NT2/D1 (cell line): ENCODE measurements at places on chromosomes 2 and 18.

- no peak for DNase-seq
Observed at GRCh38 chr18:48519431-48520100, 19.3 kb upstream of the CTIF start.

- no peak for DNase-seq
Observed at GRCh38 chr2:180872255-180872654, 108.2 kb upstream of the UBE2E3 start.

GRCh38 chr2:195596840-195597239, 60.2 kb upstream of the SLC39A10 start:
- DNase-seq = no peak

GRCh38 chr18:43705850-43706249, 428.6 kb upstream of the SYT4 start:
- no peak for DNase-seq

DNA sequence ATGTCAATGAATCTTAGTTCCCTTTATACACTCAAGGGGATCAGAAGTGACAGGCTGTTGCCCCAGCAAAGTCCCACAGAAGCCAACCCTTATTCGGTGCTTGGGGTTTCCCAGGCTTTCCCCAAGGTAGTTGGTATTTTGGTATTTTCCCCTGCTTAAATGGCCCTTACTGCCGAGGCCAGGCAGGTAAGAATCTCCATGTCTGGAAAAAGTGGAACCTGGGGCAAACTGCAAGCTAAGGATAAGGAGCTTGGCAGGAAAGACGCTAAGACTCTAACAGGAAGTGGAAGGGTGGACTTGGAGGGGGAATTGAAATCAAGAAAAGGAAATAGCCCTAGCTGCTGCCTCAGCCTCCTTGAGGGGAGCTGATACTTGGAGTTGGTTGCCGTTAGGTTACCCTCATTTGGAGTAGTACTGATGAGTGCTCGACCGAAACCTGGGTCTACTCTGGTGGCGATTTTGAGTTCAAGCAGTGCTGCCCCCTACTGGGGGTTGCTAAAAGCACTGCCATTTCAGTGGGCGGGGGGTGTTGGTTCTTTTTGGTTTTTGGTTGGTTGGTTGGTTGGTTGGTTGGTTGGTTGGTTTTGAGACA, 3.3 kb upstream of the GPBAR1 start:
- peak; percentile 46 for DNase-seq

GRCh38 chr2:3618367-3618766, 23.5 kb downstream of the COLEC11 start:
- no peak for DNase-seq

DNA sequence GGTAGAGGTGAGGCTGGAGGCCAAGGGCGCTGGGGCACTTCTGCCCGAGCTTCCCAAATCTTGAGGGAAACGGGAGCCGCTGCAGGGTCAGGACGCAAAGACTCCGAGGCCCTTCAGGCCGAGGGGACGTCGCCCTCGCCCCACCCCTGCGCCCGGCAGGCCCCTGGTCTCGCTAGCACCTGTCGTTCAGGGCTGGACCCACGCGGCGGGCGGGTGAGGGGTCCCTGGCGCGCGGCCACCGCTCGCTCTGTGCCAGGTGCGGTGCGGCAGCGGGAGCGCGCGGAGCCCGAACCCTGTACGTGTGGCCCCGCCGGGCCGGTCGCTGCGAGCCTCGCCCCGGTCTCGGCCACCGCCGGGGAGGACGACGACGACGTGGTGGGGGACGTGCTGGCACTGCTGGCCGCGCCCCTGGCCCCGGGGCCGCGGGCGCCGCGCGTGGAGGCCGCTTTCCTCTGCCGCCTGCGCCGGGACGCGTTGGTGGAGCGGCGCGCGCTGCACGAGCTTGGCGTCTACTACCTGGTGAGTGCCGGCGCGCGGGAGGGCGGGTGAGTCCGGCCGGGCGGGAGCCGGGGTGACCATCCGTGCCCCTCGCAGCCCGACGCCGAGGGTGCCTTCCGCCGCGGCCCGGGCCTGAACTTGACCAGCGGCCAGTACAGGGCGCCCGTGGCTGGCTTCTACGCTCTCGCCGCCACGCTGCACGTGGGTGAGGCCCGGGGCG, 4.9 kb downstream of the ERFE start:
- no peak for DNase-seq

DNA sequence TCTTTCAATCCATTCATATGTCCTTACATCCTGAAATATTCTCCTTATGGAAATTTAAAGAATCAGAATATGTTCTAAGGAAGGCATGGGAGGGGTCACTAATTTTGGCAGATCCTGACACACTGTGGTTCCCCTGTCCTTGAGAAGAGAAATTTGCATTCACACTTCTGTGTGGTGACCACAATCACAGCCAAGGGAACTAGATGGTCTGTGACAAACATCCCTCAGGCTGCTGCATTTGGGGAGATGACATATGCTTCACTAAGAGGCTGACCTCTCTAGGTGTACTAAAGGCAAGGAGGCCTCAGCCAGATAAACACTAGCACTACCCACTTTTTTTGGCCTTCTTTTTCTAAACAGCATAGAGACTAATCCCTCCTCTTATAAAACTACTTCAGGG, 129.6 kb downstream of the MREG start:
- no peak for DNase-seq

GRCh38 chr2:213219816-213220215, 64.4 kb upstream of the SPAG16 start:
- DNase-seq = no peak

- no peak for DNase-seq
Observed at GRCh38 chr2:174195253-174195652, 53.1 kb downstream of the OLA1 start.

DNA sequence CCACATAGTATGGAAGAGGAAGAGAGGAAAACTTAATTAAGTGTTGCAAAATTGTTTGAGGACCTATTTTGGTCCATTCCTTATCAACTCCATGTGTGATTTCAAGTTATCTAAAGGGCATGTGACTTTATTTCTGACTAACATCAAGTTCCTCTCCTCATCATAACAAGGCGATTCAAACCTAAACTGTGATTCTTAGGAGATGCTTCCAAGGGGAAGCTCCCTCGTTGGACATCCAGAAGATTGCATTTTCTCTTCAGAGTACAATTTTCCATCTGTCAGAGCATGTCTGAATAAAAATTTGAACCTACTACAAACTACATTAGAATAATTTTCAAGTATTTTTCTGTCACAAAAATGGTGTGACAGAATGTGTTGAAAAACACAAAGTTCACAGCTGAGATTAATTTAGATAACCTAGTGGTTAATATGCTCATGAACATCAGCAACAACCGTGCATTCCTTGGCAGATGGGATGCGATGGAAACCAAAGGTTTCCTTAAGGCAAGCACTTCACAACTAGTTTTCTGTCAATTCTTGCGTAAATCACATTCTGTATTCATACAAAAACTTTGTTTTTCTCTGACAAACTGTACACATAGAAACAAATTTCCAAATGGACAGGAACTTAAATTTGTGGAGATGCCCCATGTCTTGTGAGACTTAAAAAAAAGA, 4.2 kb downstream of the SFT2D3 start:
- no peak for DNase-seq
